ENCODE measurements at places on chromosomes 5 and 9.

DNA sequence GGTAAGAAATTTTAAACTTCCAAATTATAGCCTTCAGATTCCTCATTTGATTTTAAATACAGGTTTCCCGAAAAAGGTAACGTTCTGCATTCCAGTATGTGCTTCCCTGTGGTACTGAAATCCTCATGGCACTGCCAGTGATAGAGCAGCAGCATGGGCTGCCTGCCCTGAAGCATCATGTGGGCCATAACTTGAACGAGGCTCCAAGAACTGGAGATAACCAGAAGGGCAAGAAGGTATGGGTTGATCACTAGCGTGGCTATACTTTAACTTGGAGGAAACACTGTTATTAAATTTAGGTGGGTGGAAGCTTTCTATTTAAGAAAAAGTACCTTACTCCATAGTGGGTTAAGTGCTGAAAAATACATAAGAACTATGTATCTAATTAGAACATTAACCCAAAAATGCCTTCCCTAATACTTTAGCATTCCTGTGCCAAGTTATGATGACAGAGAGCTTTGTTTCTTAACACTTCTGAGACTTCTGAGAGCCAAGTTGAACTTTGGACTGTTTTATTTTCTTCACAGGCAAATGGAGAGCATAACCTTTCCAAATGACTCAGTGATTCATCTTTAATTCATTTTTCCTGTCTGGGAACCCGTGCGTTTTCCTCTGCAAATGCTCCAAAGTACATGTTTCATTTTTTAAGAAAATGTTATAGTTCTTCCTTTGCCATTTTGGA is 191.5 kb upstream of the GNA14 start:
- DNase-seq, result no peak

DNA sequence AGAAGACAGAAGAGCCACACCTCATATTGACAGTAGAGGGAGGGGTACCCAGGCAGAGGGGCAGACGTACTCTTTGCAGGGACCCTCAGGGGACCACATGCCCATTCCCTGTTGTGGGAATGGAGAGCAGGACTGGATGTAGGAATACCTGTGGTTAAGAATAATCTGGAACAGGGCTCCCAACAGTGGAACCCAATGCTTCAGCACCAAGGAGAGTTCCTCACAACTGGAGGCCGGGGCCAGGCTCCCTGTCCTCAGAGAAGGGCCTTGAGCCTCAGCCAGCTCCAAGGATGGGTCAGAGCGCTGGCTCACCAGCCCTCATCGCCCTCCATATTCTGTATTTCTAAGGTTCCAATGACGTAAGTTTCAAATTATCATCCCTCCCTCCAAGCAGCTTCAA is 7.4 kb upstream of the SHC3 start:
- peak; percentile 44 for DNase-seq

- no peak for DNase-seq
Measured at GRCh38 chr5:172935096-172935495, 24.1 kb upstream of the RPL26L1 start.

- DNase-seq, result no peak
Measured at GRCh38 chr9:73265876-73266275, 114.2 kb downstream of the ANXA1 start.

- no peak for DNase-seq
Measured at GRCh38 chr9:124259158-124259808, 1.5 kb downstream of the NEK6 start.

DNA sequence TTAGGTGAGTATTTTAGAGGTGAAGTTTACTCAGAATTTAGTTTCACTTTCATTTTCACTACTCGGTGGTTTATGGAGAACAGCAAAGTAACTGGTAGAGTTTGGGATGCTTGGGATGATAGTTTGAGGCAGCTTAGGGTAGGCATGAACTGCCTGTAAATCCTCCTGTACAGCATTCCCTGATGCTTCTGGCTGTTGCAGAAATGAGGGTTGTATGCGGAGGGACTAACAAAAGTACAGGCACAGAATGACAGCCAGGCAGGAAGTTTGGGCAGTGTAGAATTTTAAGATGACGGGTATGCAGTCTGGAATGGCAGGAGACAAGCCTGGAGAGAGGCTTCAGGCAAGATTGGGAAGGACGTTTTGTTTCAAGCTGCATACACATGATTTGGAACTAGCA is 48.0 kb upstream of the FAM120AOS start:
- peak; percentile 72 for DNase-seq

DNA sequence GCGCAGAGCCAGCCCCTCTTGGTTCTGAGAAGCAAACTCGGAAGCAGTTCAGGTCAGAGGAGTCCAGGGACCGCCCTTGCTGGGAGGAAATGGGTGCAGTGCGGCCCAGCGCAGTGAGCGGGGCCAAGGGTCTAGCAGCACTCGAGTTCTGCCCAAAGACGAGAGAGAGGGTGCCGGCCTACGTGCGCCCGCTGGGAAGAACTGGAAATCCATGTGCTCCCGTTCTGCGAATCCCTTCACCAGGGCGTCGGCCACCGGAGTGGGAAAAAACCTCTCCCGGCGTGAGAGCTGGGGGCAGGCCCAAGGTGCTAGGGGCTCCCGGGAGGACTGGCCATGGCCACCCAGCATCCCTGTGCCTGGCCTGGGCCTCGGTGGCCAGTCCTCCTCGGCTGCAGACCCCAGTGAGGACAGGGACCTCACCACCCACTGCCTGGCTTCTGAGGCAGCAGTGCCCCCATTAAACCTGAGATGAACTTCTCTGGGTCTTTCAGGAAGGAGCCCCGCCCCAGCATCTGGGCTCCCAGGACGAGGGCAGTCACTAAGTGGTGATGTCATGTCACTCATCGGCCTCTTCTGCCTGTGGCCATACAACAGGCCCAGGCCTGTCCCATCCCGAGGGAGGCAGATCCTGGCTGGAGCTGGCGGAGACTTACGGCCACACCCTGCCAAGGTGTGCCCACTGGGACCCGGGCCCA is 10.6 kb downstream of the TMEM250 start:
- no peak for DNase-seq

DNA sequence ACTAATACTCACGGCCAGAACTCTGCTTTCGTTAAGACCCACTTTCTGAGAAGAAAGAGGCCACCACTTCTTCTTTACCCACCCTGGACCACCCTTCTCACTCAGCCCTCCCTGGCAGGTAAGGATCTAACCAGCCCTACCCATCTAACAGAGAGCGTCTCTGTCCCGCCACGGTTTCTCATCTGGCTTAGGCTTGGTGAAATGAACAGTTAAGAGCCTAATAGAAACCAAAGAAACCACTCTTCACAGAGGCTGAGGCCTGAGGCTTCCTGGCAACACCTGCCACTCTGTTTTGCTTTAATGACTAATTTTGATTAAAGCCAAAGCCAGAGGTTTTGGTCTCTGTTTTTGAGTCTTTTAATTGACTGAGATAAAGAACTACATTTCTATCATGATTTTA is 354.1 kb upstream of the SLC30A5 start:
- no peak for DNase-seq

GRCh38 chr5:139743001-139743771 is 52.4 kb upstream of the PSD2 start:
- no peak for DNase-seq

DNA sequence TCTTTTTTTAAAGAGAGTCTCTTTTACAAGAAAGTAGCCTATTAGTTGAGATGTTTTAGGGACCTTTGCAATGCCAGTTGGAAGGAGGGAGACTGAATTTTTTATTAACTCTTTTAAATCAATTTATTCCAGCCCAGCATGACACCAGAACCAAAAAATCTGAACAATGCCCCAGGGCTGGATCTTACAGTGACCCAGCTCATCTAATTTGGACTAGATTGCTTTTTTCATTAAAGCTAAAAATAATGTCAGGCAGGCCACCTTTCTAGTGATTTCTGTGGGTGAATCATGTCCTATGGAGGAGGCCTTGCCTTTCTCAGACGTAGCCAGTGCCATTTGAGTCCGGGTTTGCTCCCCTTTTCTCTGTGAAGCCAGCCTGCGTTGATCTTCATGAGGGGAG is 38.8 kb downstream of the MAP1B start:
- no peak for DNase-seq

- DNase-seq, result no peak
Measured at GRCh38 chr9:74444369-74444768, 52.8 kb upstream of the RORB start.

DNA sequence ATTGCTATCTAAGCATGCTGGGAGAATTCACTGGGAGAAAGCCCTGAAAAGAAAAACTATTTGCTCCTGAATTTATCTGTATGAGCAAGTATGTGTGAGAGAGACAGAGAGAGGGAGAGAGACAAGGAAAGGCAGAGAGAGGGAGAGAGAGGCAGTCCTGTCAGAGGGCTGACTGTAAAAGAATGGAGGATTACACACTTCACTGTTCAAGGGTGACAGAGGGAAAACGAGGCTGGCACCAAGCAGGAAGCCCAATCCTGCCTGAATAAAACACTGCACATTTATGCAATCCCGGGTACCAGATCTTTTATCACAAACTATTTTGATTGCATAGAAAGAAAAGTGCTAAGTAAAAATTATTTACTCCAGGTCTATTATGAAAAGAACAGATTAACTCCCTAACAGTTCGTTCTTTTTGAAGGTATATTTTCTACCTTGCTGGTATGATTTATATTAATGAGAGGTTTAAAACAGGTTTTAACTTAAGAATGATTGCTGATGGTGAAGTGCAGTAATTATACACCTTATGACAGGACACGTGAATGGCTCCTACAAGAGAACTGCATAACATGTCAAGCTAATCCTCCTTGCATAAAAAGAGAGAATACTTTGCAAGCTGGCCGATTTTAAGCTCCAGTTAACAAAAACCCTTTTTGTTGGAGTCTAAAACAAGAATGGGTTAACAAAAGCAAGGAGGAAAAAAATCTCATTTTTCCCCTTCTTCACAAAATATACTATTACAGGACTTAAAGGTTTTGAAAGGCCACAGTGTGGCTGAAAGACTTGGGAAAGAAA is 82.5 kb downstream of the NFIB start:
- DNase-seq, result no peak

DNA sequence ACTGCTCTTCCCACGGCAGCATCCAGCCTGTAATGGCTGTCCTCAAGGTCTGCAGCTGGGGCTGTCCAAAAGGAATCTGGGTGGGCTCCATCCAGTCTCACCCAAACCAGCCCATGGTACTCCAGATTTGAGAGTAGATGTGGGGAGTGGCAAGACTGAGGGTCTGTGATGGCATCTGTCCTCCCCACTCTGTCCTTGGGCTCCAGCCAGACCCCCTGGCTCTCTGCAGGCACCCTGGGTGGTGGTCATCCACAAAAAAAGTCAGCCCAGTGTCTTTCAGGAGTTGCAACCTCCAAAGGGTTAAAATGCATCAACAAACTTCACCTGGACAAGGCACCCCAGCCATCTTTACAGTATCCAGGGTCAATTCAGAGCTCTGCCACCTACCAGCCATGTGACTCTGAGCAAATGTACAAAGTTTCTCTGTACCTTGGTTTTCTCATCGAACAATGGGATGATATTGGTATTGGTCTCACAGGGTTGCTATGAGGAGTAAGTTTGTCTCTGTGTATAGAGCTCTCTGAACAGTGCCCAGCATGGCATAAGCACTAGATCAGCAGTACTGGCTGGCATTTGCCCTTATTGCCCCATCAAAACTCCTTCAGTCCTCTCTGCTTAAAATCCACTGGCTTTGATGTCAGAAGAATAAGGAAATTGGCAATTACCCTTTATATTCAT is 7.3 kb upstream of the S1PR3 start:
- no peak for DNase-seq

GRCh38 chr5:7897014-7897600 is 28.2 kb downstream of the MTRR start:
- DNase-seq, result peak; percentile 58

- no peak for DNase-seq
Measured at GRCh38 chr9:134944351-134944802, 26.7 kb upstream of the FCN1 start.

DNA sequence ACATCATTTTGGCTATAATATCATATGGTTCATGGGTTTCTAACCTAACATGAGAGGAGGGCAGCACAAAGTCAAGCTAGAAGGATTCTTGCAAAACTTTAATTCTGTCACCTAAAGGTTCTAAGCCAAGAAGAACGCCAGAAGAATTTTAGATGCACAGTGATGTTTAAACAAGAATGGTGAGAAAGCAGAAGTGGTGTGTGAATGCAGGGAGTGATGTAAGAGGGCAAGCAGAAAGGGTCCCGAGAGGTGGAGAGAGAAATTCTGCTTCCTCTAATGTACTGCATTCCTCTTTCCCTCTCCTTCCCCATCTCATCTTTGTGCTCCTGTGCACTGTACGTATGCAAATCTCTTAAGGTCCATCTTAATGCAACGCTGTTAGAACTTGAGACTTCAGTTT is 2.1 kb upstream of the TRMO start:
- peak; percentile 72 for DNase-seq

- DNase-seq, result no peak
Measured at GRCh38 chr5:42487077-42487476, 63.8 kb downstream of the GHR start.

GRCh38 chr9:116673375-116673774 is 13.7 kb upstream of the TRIM32 start:
- no peak for DNase-seq

DNA sequence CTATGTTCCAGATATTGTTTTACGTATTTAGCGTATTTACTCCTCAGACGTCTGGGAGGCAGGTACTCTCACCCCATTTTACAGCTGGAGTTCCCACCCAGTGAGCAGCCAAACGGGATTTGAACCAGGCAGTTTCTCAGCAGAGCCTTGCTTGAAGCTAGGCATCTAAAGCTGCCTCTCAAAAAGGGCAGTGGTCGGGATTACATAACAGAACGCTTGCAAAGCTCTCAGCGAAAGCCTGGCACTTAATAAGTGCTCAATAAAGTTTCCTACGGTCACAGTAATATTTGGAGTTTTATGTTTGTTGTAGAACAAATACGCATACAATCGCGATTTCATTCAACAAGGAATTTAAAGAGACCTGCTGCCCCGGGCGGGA is 286 bp upstream of the BSPRY start:
- no peak for DNase-seq

GRCh38 chr9:95907794-95908193 is 32.3 kb downstream of the ERCC6L2 start:
- DNase-seq, result peak; percentile 21

- DNase-seq, result no peak
Measured at GRCh38 chr9:99176527-99177013, 45.2 kb downstream of the ALG2 start.

GRCh38 chr9:4111233-4112008 is 188.4 kb downstream of the GLIS3 start:
- DNase-seq, result no peak

GRCh38 chr9:86846656-86847055 is 100.7 kb downstream of the GAS1 start:
- DNase-seq, result no peak

DNA sequence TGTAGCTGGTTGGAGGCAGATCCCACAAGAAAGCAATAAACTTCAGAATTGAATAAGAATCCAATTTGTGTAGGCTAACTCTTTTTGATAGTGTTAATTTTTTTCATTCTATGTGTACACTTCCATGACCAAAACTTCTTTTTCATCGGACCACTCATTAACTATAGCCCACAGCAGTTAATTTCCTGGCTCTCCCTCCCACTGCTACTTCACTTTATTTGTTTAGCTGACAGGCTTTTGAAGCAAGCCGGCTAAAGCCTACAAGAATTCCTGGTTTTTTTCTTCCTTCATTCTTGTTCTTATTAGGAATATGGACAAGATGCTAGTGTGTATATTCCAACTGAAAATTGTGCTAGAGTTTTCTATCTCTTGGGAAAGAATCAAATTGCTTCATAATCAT is 329.2 kb upstream of the CCNH start:
- DNase-seq, result no peak

GRCh38 chr5:118696076-118696475 is 292.3 kb downstream of the DTWD2 start:
- no peak for DNase-seq

GRCh38 chr5:113380807-113381326 is 53.9 kb downstream of the TSSK1B start:
- no peak for DNase-seq

- DNase-seq, result no peak
Measured at GRCh38 chr5:127428748-127429147, 88.7 kb upstream of the PRRC1 start.

- no peak for DNase-seq
Measured at GRCh38 chr5:159051421-159052282, 48.1 kb downstream of the EBF1 start.
